ENCODE measurements at places on chromosomes 16 and 17.

- peak; percentile 55 for DNase-seq
Observed at GRCh38 chr17:40110026-40110845, 9.8 kb upstream of the NR1D1 start.

DNA sequence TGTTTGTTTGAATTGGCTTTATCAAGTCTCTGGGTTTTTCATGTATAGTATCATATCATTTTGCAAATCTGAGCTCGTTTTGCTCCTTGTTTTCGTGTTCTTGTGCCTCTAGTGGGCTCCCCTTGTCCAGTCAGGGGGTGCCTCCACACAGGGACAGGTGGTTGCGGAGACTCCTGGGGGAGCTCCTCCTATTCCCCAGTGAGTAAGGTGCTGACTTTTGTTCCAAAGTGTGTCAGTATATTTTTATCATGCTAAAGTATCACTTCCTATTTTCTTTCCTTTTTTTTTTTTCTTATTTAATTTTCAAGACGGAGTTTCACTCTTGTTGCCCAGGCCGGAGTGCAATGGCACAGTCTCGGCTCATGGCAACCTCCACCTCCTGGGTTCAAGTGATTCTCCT lies 30.3 kb upstream of the IL17C start:
- no peak for DNase-seq

DNA sequence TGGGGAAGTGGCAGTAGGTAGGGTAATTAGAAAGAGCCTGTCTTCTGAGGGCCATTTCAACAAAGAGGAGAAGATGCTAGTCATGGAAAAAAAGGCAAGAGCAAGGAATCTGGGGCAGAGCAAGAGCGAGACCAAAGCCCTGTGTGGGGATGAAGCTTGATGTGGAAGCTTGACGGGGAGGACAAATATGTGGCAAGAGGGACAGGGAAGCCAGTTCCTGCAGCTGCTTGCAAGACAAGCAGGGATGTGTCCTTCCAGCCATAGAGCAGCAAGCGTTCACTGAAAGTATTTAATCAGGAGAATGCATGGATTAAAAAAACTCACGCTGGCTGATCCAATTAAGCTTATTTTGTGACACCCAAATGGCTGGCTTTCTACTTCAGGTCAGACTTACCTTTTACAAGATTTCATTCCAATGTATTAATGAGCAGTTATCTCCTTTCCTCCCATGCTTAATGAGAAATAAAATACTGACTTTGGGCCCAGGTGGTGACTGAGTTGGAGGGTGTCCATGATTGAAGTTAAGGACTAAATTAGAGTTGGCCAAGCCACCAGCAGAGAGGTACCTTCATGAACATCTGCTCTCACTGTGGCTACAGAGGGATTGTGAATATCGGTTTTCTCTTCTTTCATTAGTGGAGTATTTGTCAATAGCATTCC lies 76.8 kb downstream of the ABCA8 start:
- no peak for DNase-seq

DNA sequence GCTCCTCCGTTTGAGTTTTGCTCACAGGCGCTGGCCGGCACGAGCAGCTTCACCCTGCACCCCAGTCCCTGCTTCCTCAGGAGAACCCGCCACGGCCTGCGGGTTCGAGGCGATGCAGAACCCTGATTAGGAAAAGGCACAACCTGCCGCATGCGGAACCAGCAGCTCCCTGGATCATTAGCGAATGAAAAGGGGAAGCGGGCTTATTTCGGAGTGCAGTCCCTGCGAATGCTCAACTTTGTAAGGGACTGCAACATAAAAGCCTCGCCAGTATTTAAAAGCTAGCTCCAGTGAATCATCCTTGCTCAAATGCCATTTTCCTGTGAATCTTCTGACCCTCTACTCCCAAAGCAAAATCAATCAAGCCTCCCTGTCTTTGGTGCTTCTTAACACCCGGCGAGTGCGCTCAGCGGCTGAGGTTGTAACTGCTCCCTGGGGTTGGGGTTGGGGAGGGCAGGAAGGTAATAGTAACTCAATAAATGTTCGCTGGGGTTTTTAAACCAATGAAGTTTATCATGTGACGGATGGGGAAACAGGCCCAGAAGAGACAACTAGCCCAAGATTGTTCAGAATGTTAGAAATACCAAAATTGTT lies 678 bp upstream of the AKAP10 start:
- no peak for DNase-seq

DNA sequence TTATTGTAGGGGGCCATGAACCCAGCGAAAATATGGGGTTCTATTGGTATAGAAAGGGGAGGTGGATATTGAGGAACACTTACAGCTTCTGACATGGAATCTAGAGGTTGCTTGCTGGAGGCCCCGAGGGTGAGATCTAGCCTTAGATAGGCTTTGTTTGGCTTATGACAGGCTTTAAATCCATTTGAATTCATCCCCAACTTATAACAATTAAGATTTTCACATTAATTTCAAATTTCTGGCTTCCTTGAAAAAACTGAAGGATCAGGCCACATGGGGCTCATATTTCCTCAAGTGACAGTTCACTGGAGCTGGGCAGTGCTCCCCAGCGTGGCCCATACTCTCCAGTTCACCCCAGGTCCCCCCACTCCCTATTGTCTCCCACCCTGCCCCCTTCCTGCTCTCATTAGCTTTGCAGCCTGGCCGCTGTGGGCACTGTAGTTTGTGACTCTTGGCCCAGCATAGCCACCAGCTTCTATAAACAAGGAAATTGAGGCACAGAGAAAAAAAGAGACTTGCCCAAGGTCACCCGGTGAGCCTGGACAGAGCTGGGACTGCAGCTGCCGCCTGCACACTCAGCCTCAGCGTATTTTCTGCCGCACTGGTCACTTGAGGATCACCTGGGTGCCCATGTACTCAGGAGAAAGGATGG lies 19.8 kb upstream of the ADGRG1 start:
- no peak for DNase-seq

DNA sequence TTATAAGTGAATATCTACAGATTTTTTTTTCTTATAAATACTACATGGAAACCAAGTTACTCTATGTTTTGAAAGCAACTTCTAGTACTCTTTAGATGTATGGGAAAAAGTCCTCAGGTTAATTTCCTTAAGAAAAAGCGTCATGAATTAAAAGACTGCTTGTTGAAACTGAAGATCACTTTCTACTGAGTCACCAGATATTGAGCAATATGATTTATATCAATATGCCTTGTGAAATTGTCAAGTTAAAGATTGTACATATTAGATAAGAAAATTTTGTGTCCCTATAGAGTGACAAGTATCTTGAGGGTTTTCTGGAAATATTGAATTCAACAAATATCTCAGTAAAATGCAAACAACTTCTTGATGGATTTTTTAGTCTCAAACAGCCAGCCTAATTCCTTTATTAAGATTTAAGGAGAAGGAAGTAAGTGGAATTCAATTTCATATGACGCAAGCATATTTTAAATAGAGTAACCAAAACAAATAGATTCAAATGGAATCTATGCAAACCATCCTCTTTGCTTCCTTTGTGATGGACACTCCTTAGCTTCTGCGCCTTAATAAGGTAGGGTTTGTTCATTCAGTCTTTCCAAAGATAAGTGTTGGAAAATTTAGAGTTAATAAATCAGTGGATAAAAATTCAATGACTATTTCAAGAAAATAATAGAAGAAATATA lies 16.6 kb downstream of the KRT12 start:
- DNase-seq = no peak

GRCh38 chr16:1772908-1773702 lies at the start of gene MRPS34:
MRPS34 (minus strand) TSS chr16:1773134; CDS start chr16:1773119, 15 bp downstream.
- peak; percentile 79 for DNase-seq

DNA sequence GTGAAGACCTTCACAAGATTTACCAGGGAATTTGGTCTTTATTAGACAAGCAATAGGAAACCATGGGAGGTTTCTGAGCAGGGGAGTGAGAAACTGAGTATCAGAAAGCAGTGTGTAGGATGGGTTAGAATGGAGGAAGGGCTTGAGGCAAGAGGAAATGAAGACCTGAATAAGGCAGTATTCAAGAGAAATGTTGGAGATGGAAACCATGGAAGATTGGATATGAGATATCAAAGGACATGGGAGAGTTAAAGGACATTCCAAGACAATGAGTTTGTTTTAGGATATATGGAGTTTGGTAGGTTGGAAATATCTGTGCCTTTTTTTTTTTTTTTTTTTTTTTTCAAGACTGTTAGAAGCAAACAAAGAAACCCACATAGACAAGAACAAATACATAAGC lies 21.3 kb upstream of the FAM20A start:
- no peak for DNase-seq

DNA sequence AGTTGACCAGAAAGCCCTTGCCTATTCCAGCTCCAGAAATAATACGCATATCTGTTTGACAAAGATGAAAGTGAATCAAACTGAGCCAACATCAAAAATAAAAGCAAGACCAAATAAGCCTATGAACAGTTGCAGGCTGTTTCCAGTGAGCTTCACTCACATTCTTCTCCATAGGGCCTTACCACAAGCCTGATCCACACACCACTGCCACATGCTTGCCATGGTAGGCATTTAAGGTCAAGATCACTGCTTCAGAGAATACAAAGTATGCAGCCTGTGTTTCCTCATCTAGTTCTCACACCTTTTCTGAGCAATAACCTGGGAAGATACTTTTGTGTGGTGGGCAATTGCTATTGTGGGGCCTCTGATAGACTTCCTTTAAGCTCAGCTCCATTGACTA lies 1060.2 kb downstream of the CDH11 start:
- DNase-seq = no peak

GRCh38 chr17:63405741-63406261 lies 40.3 kb downstream of the CYB561 start:
- no peak for DNase-seq

DNA sequence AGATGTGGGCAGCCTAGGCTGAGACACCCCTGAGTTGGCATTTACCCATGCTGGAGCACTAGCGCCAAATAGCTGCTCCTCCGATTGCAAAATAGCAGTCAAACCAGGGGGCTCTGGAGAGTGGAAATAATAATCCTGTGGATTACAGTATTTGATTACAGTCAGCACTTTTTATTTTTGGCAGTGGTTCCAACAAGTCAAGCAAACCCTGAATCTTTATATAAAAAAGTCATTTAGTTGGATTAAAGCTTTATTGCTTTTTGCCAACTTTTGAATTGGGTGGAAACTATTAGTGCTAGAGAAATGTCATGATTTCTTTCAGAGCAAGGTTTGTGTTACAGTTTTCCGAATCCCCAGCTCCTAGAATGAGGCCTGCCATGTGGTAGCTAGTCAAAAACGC lies 99.3 kb upstream of the FAM20A start:
- DNase-seq = no peak

DNA sequence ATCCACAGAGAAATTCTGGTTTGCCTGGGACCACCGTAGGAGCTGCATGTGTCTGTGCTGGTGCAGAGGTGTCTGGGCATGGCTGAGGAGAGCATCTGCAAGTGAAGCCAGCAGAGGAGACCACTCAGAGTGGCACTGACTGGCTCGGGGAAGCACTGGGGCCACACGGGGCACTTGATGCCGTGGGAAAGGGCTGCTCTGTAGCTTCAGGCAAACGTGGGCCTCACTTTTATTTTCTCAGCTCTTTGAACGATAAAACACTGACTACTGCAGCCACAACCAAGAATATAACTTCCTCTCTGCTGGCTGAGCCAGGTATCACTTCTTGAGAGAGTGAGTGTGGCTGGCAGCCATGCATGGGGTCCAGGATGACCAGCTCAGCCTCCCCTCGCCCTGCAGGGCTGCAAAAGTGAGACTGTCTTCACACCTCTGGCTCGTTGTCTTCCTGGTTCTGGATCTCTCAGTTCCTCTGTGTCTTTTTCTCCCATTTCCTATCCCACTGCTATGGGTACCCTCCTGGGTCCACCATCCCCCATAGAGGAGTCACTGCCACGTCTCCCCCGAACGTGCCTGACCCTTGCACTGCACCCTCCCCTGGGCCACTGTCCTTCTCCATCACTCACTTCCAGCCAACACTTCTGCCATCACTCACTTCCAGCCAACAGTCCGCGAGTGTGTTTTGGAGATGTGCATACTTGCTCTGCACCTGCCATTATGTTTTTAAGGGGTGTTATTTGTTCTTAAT lies 201.4 kb upstream of the CHMP6 start:
- DNase-seq = no peak

GRCh38 chr16:7209598-7209997 lies 123.0 kb upstream of the RBFOX1 start:
- no peak for DNase-seq

- no peak for DNase-seq
Observed at GRCh38 chr16:54748611-54749190, 182.0 kb upstream of the IRX5 start.

DNA sequence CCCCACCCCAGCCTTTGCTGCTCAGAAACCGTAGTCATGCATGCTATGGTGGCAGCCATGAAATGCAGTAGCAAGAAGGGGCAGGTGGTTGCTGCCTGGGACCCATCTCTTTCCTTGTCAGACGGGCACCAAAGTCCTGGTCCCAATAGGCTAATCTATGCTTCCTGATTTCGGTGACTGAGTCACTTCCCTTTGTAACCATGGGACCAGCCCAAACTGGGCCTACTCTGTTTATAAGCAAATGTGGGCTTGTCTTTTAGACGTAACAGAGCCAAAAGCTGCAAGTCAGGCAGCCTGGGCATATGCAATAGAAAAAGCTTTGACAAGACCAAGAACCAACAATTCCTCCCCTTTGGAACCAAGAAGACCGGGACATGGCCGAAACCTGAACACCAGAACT lies 99.1 kb upstream of the RBBP6 start:
- DNase-seq = no peak

All from ovary (tissue), 10 donors.